ENCODE measurements at places on chromosomes 3 and 15. TPM values are rescaled to one million over a fixed set of nuclear protein-coding genes. Genes with fewer than 3 reads are reported as not detected.

GRCh38 chr3:139505829-139506386 is 29.6 kb upstream of the RBP2 start:
- H3K27me3 ChIP-seq, result no peaks in the 10 kb centered on the region
- H3K27ac ChIP-seq, result no peak overlapping the region
- no peaks in the 10 kb centered on the region for H3K36me3 ChIP-seq
- no peaks in the 10 kb centered on the region for H3K4me1 ChIP-seq

GABRA5 gene
- not detected for total RNA-seq

GRCh38 chr15:62257996-62258521 is 93.0 kb upstream of the C2CD4B start:
- no peak for DNase-seq
- H3K36me3 ChIP-seq, result no peaks in the 10 kb centered on the region
- no peaks in the 10 kb centered on the region for H3K27me3 ChIP-seq
- no peak overlapping the region for H3K4me3 ChIP-seq
- no peaks in the 10 kb centered on the region for H3K4me1 ChIP-seq

- no peaks in the 10 kb centered on the region for H3K4me1 ChIP-seq
- no peak for DNase-seq
- H3K4me3 ChIP-seq, result no peak overlapping the region
- no peak overlapping the region for H3K27ac ChIP-seq
- no peaks in the 10 kb centered on the region for H3K36me3 ChIP-seq
These were observed 1123.7 kb downstream of the IGSF11 start for GRCh38 chr3:117910820-117911521.
